ENCODE measurements at places on chromosomes 13 and 19.

- DNase-seq, result peak; percentile 56
- peaks cover 8% of the 10 kb centered on the region for H3K27me3 ChIP-seq
- peak within 1 kb of the TSS; percentile 52 for H3K4me3 ChIP-seq
These were observed at the start of gene LRG1 for GRCh38 chr19:4539693-4540581. LRG1 (minus strand) TSS chr19:4540036; CDS start chr19:4540013, 23 bp downstream.

- H3K27me3 ChIP-seq, result peaks cover 4% of the 10 kb centered on the region
- H3K4me3 ChIP-seq, result no peak overlapping the region
- DNase-seq, result no peak
- H3K36me3 ChIP-seq, result no peaks in the 10 kb centered on the region
- H3K27ac ChIP-seq, result no peak overlapping the region
- no peaks in the 10 kb centered on the region for H3K4me1 ChIP-seq
These were observed 223.5 kb upstream of the MAB21L1 start for GRCh38 chr13:35699825-35700510.

DNA sequence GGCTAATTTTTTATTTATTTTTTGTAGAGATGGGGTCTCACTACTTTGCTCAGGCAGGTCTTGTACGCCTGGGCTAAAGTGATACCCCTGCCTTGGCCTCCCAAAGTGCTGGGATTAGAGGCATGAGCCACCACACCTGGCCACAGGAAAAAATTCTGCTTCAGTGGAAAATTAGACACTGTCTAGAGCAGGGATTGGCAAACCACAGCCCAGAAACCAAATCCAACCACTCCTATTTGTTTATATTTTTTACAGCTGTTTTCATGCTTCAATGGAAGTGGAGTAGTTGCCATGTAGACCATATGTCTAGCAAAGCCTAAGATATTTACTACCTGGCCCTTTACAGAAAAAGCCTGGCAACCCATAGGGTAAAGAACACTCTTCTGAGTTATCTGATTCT, 123.7 kb upstream of the MRI1 start:
- H3K36me3 ChIP-seq, result no peaks in the 10 kb centered on the region
- no peak overlapping the region for H3K4me3 ChIP-seq
- no peaks in the 10 kb centered on the region for H3K4me1 ChIP-seq

GRCh38 chr13:50654331-50654730, 189.2 kb downstream of the DLEU7 start:
- H3K4me3 ChIP-seq, result no peak overlapping the region
- no peak for DNase-seq
- H3K4me1 ChIP-seq, result no peaks in the 10 kb centered on the region
- no peaks in the 10 kb centered on the region for H3K36me3 ChIP-seq
- H3K27ac ChIP-seq, result no peak overlapping the region
- no peaks in the 10 kb centered on the region for H3K27me3 ChIP-seq

GRCh38 chr13:31880851-31881494, 141.6 kb downstream of the RXFP2 start:
- H3K4me3 ChIP-seq, result no peak overlapping the region
- no peaks in the 10 kb centered on the region for H3K27me3 ChIP-seq
- H3K27ac ChIP-seq, result no peak overlapping the region
- H3K36me3 ChIP-seq, result no peaks in the 10 kb centered on the region
- DNase-seq, result no peak

GRCh38 chr19:8023371-8023770, 17.9 kb upstream of the ELAVL1 start:
- H3K27ac ChIP-seq, result no peak overlapping the region
- no peak overlapping the region for H3K4me3 ChIP-seq
- no peaks in the 10 kb centered on the region for H3K36me3 ChIP-seq
- no peaks in the 10 kb centered on the region for H3K4me1 ChIP-seq
- H3K27me3 ChIP-seq, result no peaks in the 10 kb centered on the region
- DNase-seq, result no peak

DNA sequence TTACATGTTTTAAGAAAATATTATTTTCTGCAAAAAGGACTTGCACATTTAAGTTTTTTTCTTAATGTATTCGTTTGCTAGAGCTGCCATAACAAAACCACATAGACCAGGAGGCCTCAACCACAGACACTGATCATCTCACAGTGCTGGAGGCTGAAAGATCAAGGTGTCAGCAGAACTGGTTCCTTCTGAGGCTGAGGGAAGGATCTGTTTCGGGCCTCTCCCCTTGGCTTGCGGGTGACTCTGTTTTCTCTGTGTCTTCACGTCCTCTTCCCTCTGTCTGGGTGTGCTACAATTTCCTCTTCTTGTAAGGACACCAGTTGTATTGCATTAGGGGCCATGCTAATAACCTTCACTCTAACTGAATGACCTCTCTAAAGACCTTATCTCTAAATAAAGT, 364.2 kb downstream of the IRS2 start:
- no peak overlapping the region for H3K4me3 ChIP-seq
- H3K4me1 ChIP-seq, result no peaks in the 10 kb centered on the region
- H3K36me3 ChIP-seq, result no peaks in the 10 kb centered on the region

GRCh38 chr13:73800011-73800410, 334.2 kb downstream of the KLF12 start:
- no peaks in the 10 kb centered on the region for H3K27me3 ChIP-seq
- no peak overlapping the region for H3K27ac ChIP-seq
- H3K36me3 ChIP-seq, result peaks cover 25% of the 10 kb centered on the region
- H3K4me1 ChIP-seq, result peaks cover 13% of the 10 kb centered on the region
- no peak for DNase-seq
- no peak overlapping the region for H3K4me3 ChIP-seq

- peak within 1 kb of the TSS; percentile 72 for H3K4me3 ChIP-seq
- no peaks in the 10 kb centered on the region for H3K27me3 ChIP-seq
- DNase-seq, result peak; percentile 70
- peaks cover 25% of the 10 kb centered on the region for H3K4me1 ChIP-seq
- H3K27ac ChIP-seq, result peak within 1 kb of the TSS; percentile 19
These were observed at the start of gene KISS1R for GRCh38 chr19:917323-918151. KISS1R (plus strand) TSS chr19:917333; CDS start chr19:917503, 170 bp downstream.

DNA sequence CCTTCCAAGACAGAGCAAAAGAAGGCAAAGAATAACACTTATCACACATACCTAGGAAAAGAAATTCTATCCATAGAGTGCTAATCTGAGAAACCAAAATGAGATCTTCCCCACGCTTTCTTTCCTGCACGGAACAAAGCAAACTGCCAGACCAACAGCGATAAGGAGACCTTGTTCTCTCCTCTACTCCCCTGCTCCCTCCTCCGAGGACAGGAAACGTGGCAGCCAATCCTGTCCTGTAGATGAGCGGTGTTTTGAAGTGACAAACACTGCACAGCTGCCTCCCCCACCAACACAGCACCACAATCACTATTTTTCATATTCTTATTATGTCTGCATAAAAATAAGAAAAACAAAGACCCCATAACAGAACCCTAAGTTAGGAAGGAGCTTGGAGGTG, 113.9 kb upstream of the IRS2 start:
- no peak overlapping the region for H3K4me3 ChIP-seq
- no peak overlapping the region for H3K27ac ChIP-seq
- DNase-seq, result no peak
- peaks cover 6% of the 10 kb centered on the region for H3K27me3 ChIP-seq

- no peaks in the 10 kb centered on the region for H3K4me1 ChIP-seq
- no peaks in the 10 kb centered on the region for H3K27me3 ChIP-seq
These were observed 145.5 kb upstream of the MAB21L1 start for GRCh38 chr13:35621989-35622388.

GRCh38 chr13:47774671-47774994, 226.4 kb downstream of the SUCLA2 start:
- no peak overlapping the region for H3K4me3 ChIP-seq
- no peaks in the 10 kb centered on the region for H3K36me3 ChIP-seq
- no peak overlapping the region for H3K27ac ChIP-seq
- H3K4me1 ChIP-seq, result no peaks in the 10 kb centered on the region
- H3K27me3 ChIP-seq, result no peaks in the 10 kb centered on the region
- no peak for DNase-seq

DNA sequence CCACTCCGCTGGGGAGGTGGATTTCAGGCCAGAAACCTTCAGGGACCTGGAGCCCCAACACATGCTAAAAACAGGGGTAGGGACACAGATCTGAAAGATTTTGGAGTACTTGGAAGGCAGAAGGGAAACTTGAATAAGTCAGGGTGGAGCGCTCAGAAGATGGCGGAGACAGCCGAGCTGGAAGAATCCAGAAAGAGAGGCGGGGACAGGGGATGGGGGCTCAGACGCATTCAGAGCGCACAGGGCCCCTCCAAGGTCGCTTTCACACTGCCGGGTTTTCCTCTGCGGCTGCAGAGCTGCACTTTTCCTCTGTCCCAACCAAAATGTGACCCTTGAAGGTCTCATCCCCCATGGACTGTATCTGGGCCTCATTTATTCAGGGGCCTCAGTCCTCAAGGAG, 56.9 kb downstream of the ERICH4 start:
- no peak for DNase-seq
- no peaks in the 10 kb centered on the region for H3K4me1 ChIP-seq
- no peaks in the 10 kb centered on the region for H3K36me3 ChIP-seq
- H3K4me3 ChIP-seq, result no peak overlapping the region
- H3K27me3 ChIP-seq, result peaks cover 30% of the 10 kb centered on the region
- H3K27ac ChIP-seq, result no peak overlapping the region

GRCh38 chr13:111659219-111659775, 338.9 kb downstream of the TEX29 start:
- H3K27ac ChIP-seq, result no peak overlapping the region
- H3K36me3 ChIP-seq, result no peaks in the 10 kb centered on the region
- no peak overlapping the region for H3K4me3 ChIP-seq
- DNase-seq, result no peak
- H3K27me3 ChIP-seq, result peaks cover 4% of the 10 kb centered on the region
- no peaks in the 10 kb centered on the region for H3K4me1 ChIP-seq

DNA sequence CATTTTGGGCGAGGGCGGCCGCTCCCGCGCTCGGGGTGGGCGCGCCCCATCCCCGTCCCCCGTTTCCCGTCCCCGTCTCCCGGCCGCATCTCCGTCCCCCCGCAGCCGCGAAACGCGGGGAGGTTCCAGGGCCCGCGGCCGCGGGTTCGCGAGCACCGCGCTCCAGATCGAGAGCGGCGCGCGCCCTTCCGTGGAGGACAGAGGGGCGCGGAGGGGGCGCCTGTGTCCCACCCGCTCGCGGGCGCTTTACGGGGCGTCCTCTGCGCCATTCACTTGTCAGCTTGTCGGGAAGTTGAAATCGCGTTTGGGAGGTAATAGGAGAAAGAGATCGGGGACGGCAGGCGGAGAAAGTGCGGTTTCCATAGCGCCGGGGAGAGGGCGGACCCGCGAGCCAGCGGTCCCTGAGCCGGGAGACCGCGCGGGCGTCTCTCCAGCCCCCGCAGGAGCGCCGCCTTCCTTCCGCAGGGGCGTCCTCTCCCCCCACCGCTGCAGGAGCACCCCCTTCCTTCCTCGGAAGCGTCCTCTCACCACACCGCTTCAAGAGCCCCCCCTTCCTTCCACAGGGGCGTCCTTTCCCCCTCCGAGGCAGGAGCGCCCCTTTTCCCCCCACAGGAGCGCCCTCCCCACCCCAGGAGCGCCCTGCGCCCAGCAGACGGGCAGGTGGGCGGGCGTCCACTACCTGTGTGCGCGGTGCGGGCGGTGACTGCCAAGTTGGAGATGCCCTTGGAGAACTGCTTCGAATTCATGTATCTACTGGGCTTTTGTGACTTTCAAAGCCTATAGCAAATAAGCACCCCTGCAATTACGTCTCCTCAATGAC, 962 bp upstream of the IRS2 start:
- peaks cover 2% of the 10 kb centered on the region for H3K36me3 ChIP-seq
- peak; percentile 45 for DNase-seq
- H3K27ac ChIP-seq, result peak overlapping the region; percentile 51
- H3K27me3 ChIP-seq, result peaks cover 7% of the 10 kb centered on the region
- H3K4me1 ChIP-seq, result peaks cover 16% of the 10 kb centered on the region
- peak overlapping the region; percentile 75 for H3K4me3 ChIP-seq

DNA sequence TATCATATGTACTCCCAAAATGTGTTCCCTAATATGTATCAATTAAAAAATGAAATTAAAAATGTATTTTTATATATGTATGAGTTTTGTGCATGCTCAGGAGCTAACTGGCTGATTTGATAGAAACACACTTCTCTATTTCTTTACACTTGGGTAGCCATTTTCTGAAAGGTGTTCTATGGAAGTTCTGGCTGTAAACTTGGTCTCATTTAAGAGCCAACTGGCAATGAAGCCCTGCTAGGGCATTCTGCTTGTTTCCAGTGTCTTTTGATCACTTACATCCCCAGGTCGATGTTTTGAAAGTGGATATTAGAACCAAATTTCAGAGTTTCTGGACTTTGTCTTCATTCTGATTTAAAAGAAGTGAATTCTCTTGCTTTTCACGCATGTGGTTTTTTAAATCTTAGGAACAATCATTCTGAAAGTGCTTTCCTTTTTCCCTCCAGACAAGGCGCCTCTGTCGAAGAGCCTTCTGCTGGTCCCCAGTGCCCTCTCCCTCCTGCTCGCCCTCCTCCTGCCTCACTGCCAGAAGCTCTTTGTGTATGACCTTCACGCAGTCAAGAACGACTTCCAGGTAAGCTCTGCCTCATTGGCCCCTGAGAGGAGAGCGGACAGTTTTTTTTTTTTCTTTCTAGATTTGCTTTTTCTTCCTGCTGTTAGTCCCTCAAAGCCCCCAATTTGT, 20.1 kb downstream of the GPR18 start:
- H3K4me3 ChIP-seq, result peak overlapping the region; percentile 62
- H3K36me3 ChIP-seq, result peaks cover 30% of the 10 kb centered on the region
- H3K4me1 ChIP-seq, result peaks cover 50% of the 10 kb centered on the region
- H3K27me3 ChIP-seq, result no peaks in the 10 kb centered on the region
- H3K27ac ChIP-seq, result peak overlapping the region; percentile 81

GRCh38 chr19:45608948-45609347, 6.9 kb upstream of the GPR4 start:
- no peak overlapping the region for H3K4me3 ChIP-seq
- H3K27ac ChIP-seq, result peak overlapping the region; percentile 52
- peaks cover 46% of the 10 kb centered on the region for H3K36me3 ChIP-seq

- peaks cover 50% of the 10 kb centered on the region for H3K36me3 ChIP-seq
- peaks cover 4% of the 10 kb centered on the region for H3K4me1 ChIP-seq
- peak; percentile 45 for DNase-seq
- H3K4me3 ChIP-seq, result peak within 1 kb of the TSS; percentile 34
These were observed at the start of gene ZNF135 for GRCh38 chr19:58059003-58059670. ZNF135 (plus strand) TSS chr19:58059282; CDS start chr19:58060003, 721 bp downstream.

- no peak overlapping the region for H3K27ac ChIP-seq
- no peaks in the 10 kb centered on the region for H3K27me3 ChIP-seq
- H3K4me1 ChIP-seq, result peaks cover 2% of the 10 kb centered on the region
- H3K4me3 ChIP-seq, result no peak overlapping the region
- DNase-seq, result no peak
- H3K36me3 ChIP-seq, result no peaks in the 10 kb centered on the region
These were observed 333.2 kb downstream of the MYO16 start for GRCh38 chr13:108962654-108963053.

Measured in activated CD4-positive, alpha-beta memory T cell treated with anti-CD3 and anti-CD28 coated beads for 36 hours (primary cell).